ENCODE measurements at places on chromosomes 11 and 22.

DNA sequence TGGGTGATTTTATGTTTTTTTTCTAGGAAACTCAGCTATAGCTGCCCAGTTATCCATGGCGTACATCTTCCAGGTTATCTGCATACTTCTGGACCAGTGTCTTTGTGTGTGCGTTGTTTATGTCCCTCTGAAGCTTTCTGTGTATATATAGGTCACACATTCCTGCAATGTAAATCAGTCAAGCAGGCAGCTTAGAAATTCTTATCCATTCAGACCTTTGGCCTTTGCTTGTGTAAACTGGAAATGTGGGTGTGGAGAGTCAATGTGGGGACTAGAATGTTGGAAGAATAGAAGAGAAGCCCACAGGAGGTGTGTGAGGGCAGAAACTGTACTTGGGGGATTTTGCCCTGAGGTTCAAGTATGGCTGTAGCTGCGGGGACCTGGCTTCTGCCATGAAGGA, 51.7 kb downstream of the BARX2 start:
- no peak for DNase-seq

GRCh38 chr11:134380785-134381184, 31.3 kb downstream of the B3GAT1 start:
- DNase-seq, result no peak

GRCh38 chr11:75945446-75945845, 130.4 kb downstream of the UVRAG start:
- no peak for DNase-seq

- peak; percentile 30 for DNase-seq
Observed at GRCh38 chr11:108160970-108161566, 39.7 kb downstream of the ACAT1 start.

GRCh38 chr11:118088531-118088930, 1.8 kb upstream of the SMIM35 start:
- no peak for DNase-seq

- no peak for DNase-seq
Observed at GRCh38 chr11:134480136-134480712, 68.2 kb upstream of the B3GAT1 start.

GRCh38 chr22:24402460-24403192, 24.8 kb upstream of the ADORA2A start:
- no peak for DNase-seq

DNA sequence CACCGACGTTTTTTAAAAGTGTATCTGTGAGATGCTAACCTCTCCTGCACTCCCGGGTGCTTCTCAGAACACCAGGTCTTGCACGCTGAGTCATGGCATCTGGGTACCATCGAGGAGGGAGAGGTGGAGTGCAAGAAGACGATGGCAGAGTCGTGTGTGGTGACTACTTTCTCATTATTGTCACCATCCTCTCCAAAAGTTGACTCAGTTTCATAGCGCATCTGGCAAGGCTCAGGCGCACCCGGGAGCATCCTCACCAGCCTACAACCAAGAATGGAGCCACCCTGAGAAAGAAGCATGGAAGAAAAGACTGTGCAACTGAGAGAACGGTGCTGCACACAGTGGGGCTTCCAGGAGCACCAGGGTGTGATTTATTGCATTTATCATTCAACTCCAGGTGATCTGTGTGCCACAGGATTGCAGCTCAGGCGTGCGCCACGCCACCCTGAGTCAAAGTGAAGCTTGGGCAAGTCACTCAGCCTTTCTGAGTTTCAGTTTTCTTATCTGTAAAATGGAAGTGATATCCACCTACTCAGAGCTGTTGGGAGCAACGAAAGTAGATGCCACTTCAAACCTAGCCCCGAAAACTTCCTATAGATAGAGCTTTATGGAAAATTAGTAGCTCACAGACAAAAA, 65.4 kb downstream of the LINC01488 start:
- peak; percentile 50 for DNase-seq

GRCh38 chr11:110356762-110357671, 60.6 kb upstream of the RDX start:
- no peak for DNase-seq

GRCh38 chr11:16278273-16278672, 78.1 kb downstream of the SOX6 start:
- DNase-seq, result no peak

GRCh38 chr11:6705905-6706535, 22.9 kb upstream of the MRPL17 start:
- peak; percentile 23 for DNase-seq

DNA sequence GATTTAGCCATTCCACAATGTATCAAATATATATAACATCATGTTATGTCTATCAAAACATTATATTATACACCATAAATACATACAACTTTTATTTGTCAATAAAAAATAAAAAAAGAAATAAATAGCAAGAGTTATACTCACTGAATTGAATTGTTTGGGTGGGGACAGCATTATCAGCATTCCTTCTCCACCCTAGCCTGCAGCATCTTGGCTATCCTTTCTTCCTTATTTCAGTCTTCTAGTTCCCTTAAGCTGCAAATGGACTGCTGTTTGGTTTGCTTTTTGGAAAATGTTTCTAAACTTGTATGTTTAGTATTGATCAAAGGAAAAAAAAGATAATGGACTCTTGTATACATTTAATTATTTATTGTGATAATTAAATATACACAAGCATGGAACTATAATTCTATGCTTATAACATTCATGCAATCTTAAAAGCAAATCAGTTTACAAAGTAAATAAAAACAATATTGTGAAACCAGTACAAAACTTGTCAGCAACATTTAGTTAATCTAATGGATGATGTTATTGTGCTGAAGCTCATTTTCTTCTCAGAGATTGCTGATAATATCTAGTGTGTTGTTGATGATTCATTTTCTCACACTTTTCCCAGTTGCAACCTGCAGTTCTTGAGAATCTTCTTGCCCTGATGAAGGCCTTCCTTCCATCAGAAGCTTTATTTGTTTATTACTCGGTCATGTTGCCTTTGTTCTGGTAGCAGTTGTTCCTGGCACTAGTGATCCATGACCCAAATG, 5.0 kb downstream of the ARHGAP42 start:
- no peak for DNase-seq

GRCh38 chr11:78504708-78505107, 70.0 kb downstream of the NARS2 start:
- DNase-seq, result no peak

- no peak for DNase-seq
Observed at GRCh38 chr22:25071720-25072119, 119.2 kb downstream of the KIAA1671 start.

DNA sequence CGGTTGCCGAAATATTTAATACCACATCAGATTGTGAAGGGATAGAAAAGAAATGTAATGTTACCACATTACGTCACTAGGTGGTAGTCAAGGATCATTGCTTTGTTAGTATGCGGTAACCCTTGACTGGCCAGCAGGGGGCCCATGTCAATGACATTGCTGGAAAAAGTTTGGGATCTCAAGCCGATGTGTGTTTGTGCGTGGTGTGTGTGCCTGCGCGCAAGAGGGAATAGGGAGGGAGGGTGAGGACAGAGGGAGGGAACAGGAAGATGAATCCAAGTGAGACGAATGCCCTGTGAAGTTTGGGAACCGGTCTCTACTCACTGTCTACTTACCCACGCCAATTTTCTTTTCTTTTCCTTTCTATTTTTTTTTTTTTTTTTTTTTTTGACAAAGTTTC, 10.7 kb upstream of the MRGPRX2 start:
- peak; percentile 25 for DNase-seq

DNA sequence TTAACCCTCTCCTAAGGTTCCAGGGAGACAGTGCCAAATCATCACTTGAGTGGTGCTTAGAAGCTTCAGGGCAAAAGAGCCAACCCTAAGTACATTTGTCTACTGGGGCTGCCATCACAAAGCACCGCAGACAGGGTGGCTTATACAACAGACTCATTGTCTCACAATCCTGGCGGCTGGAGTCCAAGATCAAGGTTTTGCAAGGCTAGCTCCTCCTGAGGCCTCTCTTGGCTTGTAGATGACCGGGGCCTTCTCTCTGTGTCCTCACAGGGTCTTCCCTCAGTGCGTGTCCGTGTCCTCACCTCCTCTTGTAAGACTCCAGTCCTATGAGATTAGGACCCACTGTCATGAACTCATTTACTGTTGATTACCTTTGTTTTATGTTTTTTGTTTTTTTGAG, 34.1 kb upstream of the CD81 start:
- no peak for DNase-seq

GRCh38 chr22:19483481-19484244, 3.9 kb downstream of the CDC45 start:
- DNase-seq, result no peak

DNA sequence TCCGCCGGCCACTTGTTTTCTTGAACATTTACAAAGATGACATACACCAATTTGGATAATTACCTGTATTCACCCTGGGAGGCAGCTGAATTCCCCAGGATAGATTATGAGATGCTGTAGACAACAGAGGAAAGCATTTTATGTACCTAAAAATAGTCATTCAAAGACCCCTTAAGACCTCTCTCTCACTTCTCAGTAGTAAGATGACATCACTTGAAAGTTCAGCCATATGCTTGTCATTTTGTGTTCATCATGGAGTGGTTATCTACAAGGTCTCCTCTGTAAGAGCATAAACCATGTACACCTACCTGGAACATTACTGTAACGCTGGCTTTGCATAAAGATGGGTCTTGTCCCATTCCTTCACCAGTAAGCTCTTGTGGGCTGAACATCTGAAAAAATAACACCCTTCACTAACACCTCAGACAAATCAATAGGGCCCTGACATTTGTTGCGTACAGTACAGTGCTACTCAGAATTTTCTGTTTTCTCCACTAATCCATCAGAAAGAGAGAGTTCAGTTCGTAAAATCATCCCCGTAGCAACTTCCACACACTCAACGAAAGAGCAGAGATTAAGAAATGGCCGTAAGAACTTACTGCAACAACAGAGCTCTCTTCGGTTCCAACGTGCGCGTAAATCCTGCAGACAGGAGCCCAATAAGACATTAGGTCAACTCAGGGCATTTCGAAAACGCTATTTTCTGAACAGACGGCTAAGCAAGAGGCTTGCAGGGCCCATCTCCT, 15.6 kb upstream of the WDR74 start:
- no peak for DNase-seq

GRCh38 chr11:116774661-116775060, 1.9 kb upstream of the BUD13 start:
- no peak for DNase-seq

DNA sequence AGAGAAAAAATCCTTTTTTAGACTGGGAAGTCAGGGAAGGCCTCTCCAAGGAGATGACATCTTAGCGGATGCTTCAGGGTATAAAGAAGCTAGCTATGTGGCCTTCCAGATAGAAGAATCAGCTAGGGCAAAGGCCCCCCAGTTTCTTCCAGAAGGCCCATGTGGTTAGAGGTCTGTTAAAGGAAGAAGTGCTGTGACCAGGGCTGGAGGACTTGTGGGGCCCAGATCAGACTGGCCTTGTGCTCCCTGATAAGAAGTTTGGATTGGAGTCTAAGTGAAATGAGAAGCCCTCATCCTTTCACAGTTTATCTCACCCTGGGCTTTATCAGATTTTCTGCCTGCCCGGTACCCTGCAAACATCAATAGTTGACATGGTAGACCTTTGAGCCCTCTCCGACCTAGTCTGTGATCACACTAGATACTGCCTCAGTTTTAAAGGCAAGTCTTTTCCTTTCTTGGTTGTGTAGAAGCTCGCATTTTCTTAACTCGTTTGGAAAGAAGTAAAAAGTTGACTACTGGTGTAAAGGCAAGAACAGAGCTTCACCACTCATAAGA, 7.8 kb downstream of the AMPD3 start:
- no peak for DNase-seq

- no peak for DNase-seq
Observed at GRCh38 chr22:48531108-48531507, 1296.6 kb downstream of the BRD1 start.

GRCh38 chr22:21642584-21643448, 714 bp downstream of the SDF2L1 start:
- no peak for DNase-seq

DNA sequence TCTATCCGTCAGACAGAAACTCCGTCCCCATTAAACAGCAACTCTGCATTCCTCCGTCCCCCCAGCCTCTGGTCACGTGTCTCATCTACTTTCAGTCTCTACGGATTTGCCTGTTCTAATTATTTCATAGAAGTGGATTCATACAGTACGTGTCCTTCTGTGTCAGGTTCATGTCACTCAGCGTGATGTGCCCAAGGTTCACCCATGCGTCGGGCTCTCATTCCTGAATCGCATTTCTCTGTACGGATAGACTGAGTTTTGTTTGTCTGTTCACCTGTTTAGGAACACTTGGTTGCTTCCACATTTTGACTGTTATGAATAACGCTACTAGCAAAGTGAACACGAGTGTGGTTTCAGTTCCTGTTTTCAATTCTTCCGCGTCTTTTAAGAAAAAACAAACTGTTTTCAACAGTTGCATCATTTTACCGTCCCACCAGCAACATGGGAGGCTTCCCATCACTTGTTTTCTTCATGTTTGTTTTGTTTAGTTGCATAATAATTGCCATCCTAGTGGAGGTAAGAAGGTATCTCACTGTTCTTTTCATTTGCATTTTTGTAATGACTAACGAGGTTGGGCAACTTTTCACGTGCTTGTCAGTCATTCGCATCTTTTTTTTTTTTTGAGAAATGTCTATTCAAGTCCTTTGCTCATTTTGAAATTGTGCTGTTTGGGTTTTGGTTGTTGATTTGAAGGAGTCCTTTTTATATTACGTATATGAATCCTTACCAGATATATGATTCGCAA, 8.9 kb upstream of the NLRP6 start:
- DNase-seq, result no peak

- no peak for DNase-seq
Observed at GRCh38 chr22:33811686-33812085, 108.6 kb downstream of the LARGE1 start.
